ENCODE measurements at places on chromosomes 4 and X. TPM values are rescaled to one million over a fixed set of nuclear protein-coding genes. Genes with fewer than 3 reads are reported as not detected.

DNA sequence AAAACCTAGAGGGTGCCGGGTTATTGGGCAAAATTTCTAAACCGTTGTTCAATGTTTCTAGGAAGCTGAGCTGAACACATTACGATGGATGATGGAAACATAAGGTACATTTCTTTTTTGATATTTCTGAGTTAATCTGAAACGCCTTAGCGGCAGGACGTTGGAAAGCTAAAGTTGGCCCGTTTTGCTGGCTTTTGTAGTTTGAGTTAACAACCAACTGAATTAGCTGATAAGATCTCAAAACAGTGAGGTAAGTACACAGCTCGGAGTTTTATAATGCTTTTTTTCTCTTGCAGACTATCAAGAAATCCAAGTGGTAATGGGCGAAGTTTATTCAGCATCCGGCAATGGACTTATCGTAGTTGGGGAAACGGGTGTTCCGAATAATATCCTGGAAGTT, 73.5 kb downstream of the PRSS12 start:
- no peaks in the 10 kb centered on the region for H3K27me3 ChIP-seq
- peak overlapping the region; percentile 88 for H3K4me3 ChIP-seq
- peak overlapping the region; percentile 98 for H3K27ac ChIP-seq
- H3K4me1 ChIP-seq = peaks cover 24% of the 10 kb centered on the region

DNA sequence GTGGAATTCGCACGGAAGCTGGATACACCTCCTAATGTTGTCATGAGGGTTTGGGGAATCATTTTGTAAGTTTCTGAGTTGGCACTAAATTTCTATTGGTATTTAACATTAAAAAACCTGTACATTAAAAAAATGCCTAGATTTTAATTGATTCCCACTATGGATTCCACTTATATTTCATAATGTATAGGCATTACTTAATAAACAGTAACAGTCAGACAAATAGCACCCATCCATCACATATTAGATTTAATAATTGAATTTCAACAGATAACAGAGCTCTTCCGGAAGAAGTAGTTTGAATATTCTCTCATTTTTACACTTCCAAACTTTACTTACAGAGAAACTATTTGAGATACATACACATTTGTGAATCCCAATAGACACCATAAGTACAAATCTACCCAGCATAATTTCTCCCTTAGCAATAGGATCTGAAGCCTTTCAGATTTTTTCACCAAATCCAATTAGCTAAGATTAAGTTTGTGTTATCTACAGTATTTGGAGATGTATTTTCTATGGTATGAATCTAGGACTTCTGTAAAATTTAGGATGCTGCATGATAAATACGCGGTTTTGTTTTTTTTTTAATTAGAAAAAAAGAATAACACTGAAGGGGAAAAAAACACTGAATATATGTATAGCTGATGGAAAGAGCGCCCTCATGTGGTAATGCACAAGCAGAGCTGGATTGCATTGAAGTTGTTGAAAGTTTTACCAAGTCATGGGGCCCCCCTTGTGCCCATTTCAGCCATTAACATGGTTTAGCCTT, 12.2 kb upstream of the ODAM start:
- H3K27ac ChIP-seq = no peak overlapping the region
- no peaks in the 10 kb centered on the region for H3K4me1 ChIP-seq
- H3K36me3 ChIP-seq = no peaks in the 10 kb centered on the region
- H3K4me3 ChIP-seq = no peak overlapping the region

Gene ZFP42
- total RNA-seq = not detected

GRCh38 chr4:180449395-180449956, 1793.7 kb upstream of the TENM3 start:
- no peak for DNase-seq
- H3K4me3 ChIP-seq = no peak overlapping the region
- H3K27me3 ChIP-seq = no peaks in the 10 kb centered on the region

Gene UGT2B7
- total RNA-seq = not detected

Gene GAGE1
- not detected for total RNA-seq

Gene RPL9
- 1,627 TPM for total RNA-seq

Gene PDGFRA
- not detected for total RNA-seq

DNA sequence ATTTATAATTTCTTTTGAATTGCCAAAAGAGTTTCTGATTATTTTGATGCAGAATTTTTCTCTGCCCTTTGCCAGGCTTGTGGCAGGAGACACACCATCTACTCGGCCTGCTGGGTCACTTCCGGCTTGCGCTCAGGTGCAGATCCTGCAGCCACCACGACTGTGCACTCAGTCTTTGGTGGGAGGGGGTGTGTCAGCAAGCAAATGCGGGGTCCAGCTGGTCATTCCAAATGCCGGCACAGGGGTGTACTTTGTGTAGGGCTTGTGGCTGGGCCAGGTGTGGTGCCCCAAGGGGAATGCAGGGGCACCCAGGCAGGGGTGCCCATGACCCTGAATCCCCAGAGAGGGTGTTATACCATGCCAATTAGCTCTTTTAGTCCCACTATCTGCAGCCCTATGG, 673.0 kb downstream of the TLL1 start:
- H3K4me1 ChIP-seq = no peaks in the 10 kb centered on the region
- no peaks in the 10 kb centered on the region for H3K36me3 ChIP-seq
- no peaks in the 10 kb centered on the region for H3K27me3 ChIP-seq
- no peak overlapping the region for H3K4me3 ChIP-seq

Gene XAGE2
- not detected for total RNA-seq

Gene STK26
- 52.0 TPM for total RNA-seq

DNA sequence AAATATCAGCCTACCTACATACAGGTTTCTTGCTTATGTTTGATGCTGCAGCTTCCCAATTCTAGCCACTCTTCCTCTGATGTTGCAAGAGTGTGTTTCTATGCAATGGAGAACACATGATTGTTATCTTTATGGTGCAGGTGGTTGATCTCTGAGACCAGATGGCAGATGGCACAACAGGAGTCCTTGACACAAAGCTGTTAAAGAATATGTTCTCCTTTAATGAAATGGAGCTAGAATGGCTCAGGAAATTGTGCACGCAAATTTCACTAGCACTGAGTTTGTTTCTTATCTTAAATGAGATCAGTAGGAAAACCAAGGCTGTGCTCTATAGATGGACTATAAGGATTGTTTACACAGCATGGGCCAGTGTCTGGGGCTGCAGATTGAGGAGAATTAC, 29.9 kb upstream of the TTC29 start:
- DNase-seq = no peak
- no peaks in the 10 kb centered on the region for H3K36me3 ChIP-seq
- no peak overlapping the region for H3K4me3 ChIP-seq
- H3K4me1 ChIP-seq = no peaks in the 10 kb centered on the region
- no peaks in the 10 kb centered on the region for H3K27me3 ChIP-seq

GRCh38 chr4:41290479-41290878, 33.8 kb downstream of the UCHL1 start:
- DNase-seq = no peak
- no peak overlapping the region for H3K4me3 ChIP-seq
- no peak overlapping the region for H3K27ac ChIP-seq
- no peaks in the 10 kb centered on the region for H3K36me3 ChIP-seq

DNA sequence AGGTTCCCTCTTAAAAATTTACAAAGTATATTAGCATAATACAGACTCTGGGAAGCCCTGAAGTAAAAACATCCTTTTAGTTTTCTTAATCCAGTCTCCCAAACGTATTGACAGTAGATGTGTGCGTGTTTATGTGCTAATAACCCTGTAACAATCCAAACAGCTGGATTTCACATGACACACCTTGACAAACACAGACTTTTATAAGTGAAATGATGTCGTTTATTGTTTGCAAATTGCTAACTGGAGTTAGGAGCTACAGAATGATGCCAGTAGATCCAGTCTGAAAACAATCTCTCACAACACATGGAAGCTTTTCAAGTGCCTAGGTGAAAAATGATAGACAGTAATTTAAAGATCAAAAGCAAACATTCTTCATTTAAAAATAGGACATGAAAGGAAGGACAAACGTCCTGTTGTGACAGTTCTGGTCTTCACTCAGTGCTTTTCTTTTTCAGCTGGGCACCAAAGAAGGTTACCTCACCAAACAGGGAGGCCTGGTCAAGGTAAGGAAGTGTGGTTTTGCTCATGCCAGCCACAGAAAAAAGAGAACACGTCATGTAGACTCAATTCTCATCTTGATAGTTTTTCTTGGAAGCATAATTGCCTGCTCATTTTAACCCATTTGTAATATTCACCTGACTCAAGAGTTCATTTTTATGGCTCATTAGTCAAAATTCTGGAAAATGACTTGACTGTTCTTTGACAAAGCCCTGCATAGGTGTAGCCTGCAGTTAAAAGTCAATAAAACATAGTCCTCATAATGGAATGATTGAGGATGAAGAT, 32.9 kb downstream of the LAMTOR3 start:
- no peaks in the 10 kb centered on the region for H3K27me3 ChIP-seq
- peaks cover 4% of the 10 kb centered on the region for H3K4me1 ChIP-seq
- H3K4me3 ChIP-seq = no peak overlapping the region
- DNase-seq = no peak

- H3K36me3 ChIP-seq = no peaks in the 10 kb centered on the region
- no peak overlapping the region for H3K4me3 ChIP-seq
- H3K27me3 ChIP-seq = no peaks in the 10 kb centered on the region
- H3K27ac ChIP-seq = no peak overlapping the region
- no peaks in the 10 kb centered on the region for H3K4me1 ChIP-seq
These were observed 335.7 kb downstream of the FSTL5 start for GRCh38 chr4:161828061-161828460.

DNA sequence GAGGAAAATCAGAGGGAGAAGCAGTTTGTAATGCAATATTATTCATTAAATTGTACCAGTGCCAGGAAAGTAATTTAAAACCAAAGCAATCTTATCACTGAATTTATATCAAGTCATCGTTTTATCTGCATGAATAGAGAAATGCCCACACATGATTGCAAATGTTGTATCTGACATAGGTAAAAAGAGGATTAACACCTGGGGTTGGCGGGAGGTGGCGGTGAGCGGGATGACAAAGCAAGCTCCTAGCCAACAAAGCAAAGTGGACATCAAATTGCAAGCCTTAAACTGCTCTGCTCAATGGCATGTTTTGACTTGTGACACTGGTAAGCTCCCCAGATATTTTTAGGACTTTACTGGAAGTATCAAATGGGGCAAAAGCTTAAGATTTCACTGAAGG, 16.4 kb downstream of the HPGD start:
- no peak overlapping the region for H3K27ac ChIP-seq
- H3K4me1 ChIP-seq = no peaks in the 10 kb centered on the region
- H3K36me3 ChIP-seq = no peaks in the 10 kb centered on the region
- no peak overlapping the region for H3K4me3 ChIP-seq
- no peaks in the 10 kb centered on the region for H3K27me3 ChIP-seq

DNA sequence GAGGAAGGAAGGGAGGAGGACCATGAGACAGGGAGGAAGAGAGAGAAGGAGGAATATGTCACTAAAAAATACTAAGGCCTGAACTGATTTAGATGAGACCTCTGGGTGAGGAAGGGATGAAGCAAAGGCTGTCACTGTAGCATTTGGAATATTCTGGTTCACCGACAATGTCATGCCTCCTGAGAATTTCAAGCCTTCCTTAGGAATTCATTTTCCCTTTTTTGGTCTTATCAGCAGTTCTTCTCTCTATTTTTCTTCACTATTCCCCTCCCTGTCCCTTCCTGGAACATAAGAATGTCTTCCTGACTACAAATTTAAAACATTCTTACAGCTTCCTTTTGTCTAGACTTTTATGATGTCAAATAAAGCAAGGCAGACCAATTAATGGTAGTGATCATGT, 527.8 kb downstream of the INPP4B start:
- peaks cover 6% of the 10 kb centered on the region for H3K36me3 ChIP-seq
- no peaks in the 10 kb centered on the region for H3K27me3 ChIP-seq
- H3K4me3 ChIP-seq = no peak overlapping the region
- H3K27ac ChIP-seq = no peak overlapping the region
- DNase-seq = no peak

DNA sequence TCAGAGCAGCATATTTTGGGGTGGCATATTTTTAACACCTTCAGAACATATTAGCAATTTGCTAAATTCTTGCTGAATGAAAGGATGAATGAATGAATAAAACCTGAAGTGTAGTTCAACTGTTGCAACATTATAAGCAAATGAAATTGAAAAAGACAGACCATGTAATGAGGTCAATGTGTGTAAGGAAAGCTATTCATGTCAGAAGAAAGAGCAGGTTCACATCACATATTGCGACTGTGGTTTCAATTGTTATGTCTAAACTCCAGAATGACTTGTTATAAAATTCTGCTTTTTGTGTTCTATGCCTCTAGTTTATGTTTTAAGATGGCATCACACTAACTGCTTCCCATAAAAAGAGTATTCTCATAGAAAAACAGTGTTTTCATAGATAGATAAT, 32.9 kb upstream of the DSPP start:
- no peaks in the 10 kb centered on the region for H3K27me3 ChIP-seq
- no peak for DNase-seq
- no peak overlapping the region for H3K27ac ChIP-seq
- H3K4me1 ChIP-seq = no peaks in the 10 kb centered on the region

Gene TLR10
- total RNA-seq = not detected

DNA sequence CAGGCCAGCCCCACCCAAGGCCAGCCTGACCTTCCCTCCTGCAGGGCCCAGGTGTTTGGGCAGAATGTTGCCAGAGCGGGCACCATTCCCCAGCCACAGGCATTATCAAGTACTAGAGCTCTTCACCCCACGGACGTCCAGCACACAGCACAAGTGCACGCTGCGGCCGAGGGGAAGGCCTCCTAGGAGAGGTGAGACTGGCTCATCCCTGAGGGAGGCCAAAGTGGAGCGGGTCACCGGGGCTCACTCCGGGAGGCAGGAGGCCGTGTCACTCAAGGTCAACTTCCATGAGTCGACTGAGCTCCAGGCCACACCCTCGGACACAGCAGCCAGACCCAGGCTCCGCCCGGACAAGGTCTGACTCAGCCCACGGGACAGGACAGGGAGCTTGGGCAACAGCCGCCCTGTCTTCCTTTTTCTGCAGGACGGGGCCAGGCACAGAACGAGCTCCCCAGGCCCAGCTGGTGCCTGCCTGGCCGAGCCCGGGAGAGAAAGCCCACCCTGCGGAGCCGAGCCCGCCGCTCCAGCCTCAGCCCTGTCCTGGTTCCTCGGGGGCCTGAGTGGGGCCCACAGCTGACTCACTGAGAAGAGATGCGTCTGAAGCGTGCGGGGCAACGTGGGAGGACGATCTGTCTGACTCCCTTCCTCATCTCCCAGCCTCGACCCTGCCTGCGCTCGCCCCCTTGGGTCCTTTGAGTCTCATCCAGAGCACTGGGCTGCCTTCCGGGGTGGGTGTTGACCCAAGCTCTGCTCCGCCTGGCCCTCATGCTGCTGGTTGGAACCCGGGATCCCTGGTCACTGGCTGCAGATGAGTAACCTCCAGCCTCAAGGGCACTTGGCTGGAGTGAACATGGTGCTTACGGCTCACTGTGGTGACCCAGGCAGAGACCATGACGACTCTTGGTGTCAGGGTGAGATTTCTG, 1.6 kb downstream of the SLC49A3 start:
- H3K27me3 ChIP-seq = no peaks in the 10 kb centered on the region
- H3K36me3 ChIP-seq = no peaks in the 10 kb centered on the region
- no peak for DNase-seq
- peak overlapping the region; percentile 59 for H3K27ac ChIP-seq

DNA sequence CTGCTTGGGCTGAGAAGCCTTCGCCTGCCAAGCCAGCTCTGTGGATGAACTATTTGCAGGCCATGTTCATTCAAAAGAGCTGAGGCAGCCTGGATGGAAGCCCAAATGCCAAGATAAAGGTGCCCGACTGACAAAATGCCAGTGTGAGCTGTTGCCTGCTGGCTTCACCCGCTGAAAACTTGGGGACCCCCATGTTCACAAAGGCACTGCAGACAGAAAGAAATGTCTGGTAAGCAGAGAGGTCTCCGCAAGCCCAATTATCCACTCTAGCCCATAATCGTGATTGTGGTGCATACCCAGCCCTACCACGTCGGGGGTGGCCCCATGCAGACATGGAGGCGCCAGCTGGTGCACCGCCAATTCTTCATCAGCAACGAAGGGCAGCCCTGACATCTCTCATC, 13.0 kb upstream of the SMIM20 start:
- H3K4me1 ChIP-seq = no peaks in the 10 kb centered on the region
- H3K36me3 ChIP-seq = no peaks in the 10 kb centered on the region
- DNase-seq = no peak
- no peak overlapping the region for H3K27ac ChIP-seq
- no peak overlapping the region for H3K4me3 ChIP-seq
